Activated effector memory CD4-positive, alpha-beta T cell treated with Interleukin-2 at 50 U/mL for 16 hours (primary cell): ENCODE measurements at places on chromosomes 3 and 15.
A peak's percentile ranks its signal among the peaks of the same experiment; 100 is the strongest.

- DNase-seq, result no peak
These were observed 35.2 kb downstream of the RAB6B start for GRCh38 chr3:133860519-133860918.

- DNase-seq, result no peak
These were observed 401.5 kb upstream of the PROK2 start for GRCh38 chr3:72186400-72186855.

DNA sequence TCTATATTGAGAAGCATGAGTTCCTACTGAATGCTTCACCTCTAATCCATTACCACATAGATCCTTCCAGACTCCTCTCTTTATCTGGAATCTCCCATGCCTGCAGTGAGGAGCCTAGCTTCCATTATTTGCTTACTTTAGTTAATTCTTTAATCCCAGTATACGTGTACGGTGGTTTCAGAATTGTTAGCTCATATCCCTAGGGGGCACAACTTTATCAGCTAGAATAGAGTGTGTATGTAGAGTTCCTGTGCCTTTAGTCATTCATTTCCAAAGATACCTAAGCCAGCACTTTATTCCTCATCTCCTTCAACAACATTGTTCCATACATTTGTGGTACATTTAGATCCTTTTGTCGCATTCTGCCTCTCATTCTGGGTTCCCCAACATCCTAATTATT lies 226.0 kb downstream of the TJP1 start:
- DNase-seq, result no peak

- no peak for DNase-seq
These were observed 204.3 kb upstream of the SLC2A2 start for GRCh38 chr3:171230865-171231264.

GRCh38 chr3:142646020-142646785 lies 50.0 kb downstream of the PLS1 start:
- no peak for DNase-seq

GRCh38 chr15:68693071-68693470 lies 114.3 kb downstream of the CORO2B start:
- DNase-seq, result no peak

DNA sequence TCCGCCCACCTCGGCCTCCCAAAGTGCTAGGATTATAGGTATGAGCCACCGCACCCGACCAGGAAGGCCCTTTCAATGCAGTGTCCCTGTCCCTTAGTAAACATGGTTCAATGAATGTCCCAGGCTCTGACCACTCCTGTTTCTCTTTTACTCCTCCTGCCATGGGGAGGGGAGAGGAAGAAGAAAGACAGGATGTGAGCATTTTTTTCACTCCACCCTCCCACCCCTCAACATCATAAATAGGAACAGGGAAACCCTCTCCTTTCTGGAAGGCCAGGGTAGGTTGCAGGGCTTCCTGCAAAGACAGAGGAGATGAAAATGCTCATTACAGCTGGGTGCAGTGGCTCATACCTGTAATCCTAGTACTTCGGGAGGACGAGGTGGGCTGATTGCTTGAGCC lies 7.5 kb upstream of the TATDN2 start:
- no peak for DNase-seq

- no peak for DNase-seq
These were observed 58.7 kb upstream of the TBC1D5 start for GRCh38 chr3:17801131-17801530.

DNA sequence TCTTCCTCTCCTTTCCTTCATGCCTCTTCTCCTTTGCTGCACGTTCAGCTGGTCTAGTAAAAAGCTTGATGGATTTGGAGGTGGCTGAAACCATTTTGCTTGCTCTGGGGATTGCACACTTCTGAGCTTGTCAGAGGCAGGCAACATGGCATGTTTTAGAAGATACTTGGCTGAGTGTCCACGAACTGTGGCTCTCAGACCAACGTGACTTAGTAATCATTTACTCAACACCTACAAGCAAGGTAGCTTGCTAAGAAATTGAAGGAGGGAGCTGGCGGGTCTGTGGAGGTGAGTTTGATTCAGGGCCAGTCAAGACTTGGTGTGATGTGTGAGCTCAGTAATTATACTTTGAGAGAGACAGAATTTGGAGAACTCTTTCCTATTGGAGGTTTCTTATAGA lies 196.0 kb downstream of the LPP start:
- DNase-seq, result no peak

GRCh38 chr3:60399292-60399691 lies 852.0 kb downstream of the FHIT start:
- no peak for DNase-seq

- DNase-seq, result no peak
These were observed 242.3 kb downstream of the FHIT start for GRCh38 chr3:61008998-61009380.

DNA sequence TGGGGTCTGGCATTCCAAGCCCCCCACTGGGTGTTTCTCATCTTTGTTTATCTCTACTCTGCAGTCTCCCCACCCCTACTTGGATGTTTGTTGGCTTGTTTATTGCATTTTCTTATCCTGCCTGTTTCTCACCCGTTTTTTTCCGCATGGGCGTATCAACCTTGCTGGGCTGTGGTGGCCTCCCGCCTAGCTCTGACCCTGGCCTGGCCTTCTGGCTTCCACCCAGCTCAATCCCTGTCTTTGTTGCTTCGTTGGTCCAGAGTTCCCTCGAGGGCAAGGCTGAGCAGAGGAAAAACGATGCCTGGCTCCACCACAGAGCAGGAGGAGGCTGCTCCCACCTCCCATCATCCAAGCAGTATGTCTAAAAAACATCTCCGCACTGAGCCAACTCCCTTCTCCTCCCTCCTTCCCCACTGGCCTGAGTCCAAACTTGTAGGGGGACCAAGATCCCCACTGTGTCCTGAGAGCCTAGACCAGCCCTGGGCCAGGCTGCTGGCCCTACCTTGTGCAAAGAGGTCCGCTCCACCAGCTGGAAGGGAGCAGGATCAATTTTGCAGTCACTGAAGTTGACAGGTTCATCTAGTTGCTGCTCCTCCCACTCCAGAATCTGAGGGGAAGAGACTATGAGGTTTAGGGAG lies 9.8 kb downstream of the CLCN2 start:
- DNase-seq, result no peak

DNA sequence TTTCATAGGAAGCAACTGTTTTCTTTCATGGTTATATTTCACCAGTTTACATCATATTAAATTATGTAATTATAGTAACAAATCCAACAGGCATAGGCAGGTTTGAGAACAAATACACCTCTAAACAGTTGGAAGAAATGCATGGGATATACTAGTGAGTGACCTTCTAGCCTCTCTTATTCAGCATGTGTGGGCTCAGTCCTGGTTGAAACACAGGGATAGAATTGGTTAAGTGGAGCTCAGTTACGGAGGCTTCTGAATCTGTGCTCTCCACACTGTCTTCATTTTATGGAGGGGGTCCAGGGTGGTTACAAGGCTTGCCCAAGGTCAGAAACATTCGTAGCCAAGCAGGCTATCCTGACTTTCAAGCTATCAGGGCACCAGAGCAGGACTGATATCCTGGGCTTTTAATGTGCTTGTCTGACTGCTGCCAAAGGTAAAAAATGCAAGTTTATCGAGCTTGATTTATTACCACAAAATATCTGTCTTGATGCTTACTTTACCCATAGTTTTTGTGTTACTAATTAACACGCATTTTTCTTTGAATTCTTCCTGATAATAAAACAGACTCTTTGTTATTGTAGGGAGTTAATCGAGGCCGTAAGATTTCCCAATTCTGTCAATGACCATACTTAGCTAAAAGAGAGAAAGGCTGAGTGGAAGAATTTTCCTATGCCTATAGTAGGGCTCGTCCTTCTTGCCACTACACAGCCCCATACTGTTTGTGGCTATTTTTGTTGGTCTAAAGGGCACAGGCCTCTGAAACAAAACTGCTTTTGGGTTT lies 89.6 kb downstream of the FILIP1L start:
- no peak for DNase-seq

- no peak for DNase-seq
These were observed 560.0 kb upstream of the CFAP20DC start for GRCh38 chr3:59609657-59610348.

DNA sequence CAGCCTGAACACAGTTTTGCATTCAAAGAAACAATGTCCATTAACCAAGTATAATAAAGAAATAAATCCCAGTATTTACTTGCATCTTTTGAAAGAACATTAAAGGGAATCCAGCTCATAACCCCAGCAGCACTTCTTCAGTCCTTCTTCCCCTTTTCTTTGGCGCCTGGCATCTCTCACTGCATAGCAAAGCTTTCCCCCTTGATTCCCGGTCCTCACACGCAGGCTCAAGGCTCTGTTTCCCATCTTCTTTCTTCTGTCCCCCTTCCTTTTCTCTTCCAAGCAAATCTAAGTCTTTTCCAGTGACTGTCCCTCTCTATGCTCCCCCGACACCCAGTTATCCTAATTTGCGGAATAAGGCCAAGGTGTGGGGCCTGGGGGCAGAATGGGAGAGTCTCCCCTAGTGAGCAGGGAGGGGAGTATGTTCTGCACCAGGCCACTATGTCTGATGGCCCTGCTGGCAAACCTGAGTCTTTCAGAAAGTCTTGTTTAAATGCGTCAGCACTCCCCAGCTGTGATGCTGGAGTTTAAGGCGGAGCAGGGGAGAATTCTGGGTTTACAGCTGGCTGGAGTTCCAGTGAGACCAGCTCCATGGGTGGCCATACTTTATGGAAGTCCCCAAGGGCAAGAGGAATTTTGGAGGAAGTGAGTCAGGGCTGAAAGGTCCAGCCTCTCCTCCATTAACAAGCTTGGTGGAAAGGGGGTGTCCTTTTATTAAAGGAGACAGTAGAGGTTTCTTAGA lies 42.1 kb downstream of the GOLGA6A start:
- no peak for DNase-seq

GRCh38 chr3:64049136-64049535 lies 25.8 kb upstream of the PSMD6 start:
- DNase-seq, result no peak

- DNase-seq, result no peak
These were observed 10.4 kb downstream of the THBS1 start for GRCh38 chr15:39591141-39591895.

DNA sequence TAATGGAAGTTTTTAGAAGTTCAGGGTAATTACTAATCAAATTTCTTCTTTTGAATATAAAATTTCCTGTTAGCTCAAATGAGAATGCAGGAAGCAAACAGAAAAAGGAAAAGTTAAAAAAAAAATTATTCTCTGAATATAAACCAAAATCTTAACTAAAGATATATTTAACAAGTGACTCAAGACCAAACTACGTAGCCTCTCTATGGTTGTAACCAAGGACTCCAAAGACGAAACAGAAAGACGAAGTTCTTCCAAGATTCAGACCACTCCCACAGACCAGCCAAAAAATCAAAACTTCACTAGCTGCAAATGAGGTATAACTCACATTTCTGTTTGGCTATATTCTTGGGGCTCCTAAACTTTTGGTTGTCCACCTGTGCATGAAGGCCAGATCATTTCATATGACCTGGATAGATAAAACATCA lies 846.5 kb upstream of the ALCAM start:
- no peak for DNase-seq

- no peak for DNase-seq
These were observed 140.9 kb upstream of the CDIN1 start for GRCh38 chr15:36438499-36438898.

- no peak for DNase-seq
These were observed 53.4 kb upstream of the SEC13 start for GRCh38 chr3:10374311-10374710.

DNA sequence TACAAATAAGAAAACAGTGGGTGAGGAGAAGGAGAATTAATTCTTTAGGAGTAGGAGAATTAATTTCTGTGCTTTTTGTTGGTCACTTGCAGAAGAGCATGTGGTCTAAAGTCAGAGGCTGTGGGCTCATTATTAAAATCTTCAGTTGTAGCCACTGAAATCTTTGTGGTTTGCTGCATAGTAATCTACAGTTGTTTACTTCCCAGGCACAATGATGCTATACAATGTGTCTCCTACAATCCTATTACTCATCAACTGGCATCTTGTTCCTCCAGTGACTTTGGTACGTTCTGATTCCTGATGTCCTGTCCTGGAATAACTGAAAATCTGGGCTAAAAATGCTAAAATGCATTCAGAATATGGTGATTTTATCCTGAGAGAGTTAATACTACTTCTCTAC lies 21.0 kb downstream of the IFT122 start:
- no peak for DNase-seq

DNA sequence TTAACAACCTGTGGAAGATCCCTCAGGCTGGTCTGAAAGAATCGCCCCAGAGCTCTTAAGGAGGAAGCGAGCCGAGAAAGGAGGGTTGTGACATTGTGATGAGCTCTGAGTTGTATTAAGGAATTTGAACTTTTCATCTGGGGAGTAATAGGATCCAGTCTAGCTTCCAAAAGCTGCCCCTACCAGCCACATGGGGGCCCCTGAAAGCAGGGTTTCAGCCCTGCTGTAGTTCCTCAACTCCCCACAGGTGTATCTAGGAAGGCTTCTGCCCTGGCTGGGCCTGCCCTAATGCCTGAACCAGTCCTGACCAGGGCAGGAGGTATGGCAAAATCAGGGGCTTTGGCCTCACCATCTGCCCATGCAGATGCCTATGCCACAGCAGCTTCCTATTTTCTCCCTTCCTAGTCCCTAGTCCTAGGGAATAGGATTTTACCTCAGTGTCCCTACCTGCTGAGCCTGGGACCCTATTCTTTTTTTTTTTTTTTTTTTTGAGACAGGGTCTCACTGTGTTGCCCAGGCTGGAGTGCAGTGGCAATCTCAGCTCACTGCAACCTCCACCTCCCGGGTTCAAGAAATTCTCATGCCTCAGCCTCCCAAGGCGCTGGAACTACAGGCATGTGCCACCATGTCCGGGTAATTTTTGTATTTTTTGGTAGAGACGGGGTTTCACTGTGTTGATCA lies 5.0 kb upstream of the AP3S2 start:
- DNase-seq, result peak; percentile 22

- DNase-seq, result no peak
These were observed 39.0 kb upstream of the MYO5C start for GRCh38 chr15:52334491-52335160.

- DNase-seq, result no peak
These were observed 106.0 kb upstream of the LINGO1 start for GRCh38 chr15:77738441-77739302.

GRCh38 chr15:63544258-63545026 lies 40.0 kb downstream of the USP3 start:
- DNase-seq, result no peak

- DNase-seq, result no peak
These were observed 213.2 kb upstream of the IL12A start for GRCh38 chr3:159775372-159775961.

DNA sequence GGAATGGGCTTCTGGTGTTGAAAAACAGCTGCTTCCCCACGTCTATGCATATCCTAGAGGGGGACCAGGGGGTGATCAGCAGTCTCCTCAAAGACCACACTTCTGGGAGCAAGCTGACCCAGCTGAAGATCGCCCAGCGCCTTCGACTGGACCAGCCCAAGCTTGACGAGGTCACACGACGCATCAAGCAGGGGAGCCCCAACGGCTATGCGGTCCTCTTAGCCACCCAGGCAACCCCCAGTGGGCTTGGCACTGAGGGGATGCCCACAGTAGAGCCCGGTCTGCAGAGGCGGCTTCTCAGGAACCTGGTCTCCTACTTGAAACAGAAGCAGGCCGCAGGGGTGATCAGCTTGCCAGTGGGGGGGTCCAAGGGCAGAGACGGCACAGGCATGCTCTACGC lies 2.5 kb downstream of the RBM15B start:
- no peak for DNase-seq

GRCh38 chr3:126345641-126346460 lies 11.4 kb downstream of the KLF15 start:
- DNase-seq, result no peak
